ENCODE measurements at places on chromosomes 2 and 18. TPM values are rescaled to one million over a fixed set of nuclear protein-coding genes. Genes with fewer than 3 reads are reported as not detected.

- H3K4me1 ChIP-seq, result no peaks in the 10 kb centered on the region
- H3K27me3 ChIP-seq, result no peaks in the 10 kb centered on the region
- H3K36me3 ChIP-seq, result peaks cover 4% of the 10 kb centered on the region
- DNase-seq, result no peak
These were observed 40.7 kb downstream of the INO80D start for GRCh38 chr2:206045251-206045650.

DNA sequence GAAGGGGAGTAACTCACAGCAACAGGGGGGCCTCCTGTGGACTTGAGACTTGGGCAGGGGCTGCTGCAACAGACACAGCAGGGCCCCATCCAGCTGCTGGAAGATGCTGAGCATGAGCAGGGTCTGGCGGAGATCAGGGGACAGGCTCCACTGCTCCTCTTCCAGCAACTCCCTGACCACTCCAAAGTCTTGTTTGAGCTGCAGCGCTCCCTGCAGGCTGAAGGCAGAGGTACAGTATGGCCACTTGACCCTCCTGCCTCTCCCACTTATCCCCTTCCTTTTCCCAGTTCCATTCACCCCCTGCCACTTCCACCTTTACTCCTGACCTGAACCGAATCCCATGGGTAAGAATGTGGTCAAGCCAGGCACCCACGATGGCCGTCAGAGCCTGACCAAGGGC lies 2.4 kb upstream of the MRPL53 start:
- peaks cover 7% of the 10 kb centered on the region for H3K36me3 ChIP-seq
- H3K27ac ChIP-seq, result no peak overlapping the region
- H3K27me3 ChIP-seq, result no peaks in the 10 kb centered on the region

SH3BP4 gene
- 35.5 TPM for total RNA-seq

DNA sequence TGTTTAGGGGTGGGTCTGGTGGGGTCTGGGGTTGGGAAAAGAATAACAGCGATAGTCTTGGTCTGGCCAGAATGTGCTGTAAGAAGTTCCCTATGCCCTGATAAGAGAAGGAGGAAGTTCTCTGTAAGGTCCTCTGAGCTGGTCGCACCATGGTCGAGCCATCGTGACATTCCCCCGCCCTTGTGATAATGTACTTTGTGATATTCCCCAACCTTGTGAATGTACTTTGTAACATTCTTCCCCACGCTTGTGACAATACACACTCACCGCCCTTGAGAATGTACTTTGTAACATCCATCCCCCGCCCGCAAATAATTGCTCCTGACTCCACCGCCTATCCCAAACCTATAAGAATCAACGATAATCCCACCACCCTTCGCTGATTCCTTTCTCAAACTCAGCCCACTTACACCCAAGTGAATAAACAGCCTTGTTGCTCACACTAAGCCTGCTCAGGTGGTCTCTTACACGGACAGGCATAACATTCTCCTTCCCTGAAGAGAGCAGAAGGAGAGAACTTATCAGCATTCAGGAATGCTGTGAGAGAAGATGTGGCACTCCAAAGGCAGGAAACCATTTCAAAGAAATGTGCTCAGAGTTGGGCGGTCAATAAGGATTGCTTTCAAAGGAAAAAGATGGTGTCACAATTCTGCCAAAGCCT lies 17.8 kb upstream of the DUSP19 start:
- no peak overlapping the region for H3K4me3 ChIP-seq
- no peak overlapping the region for H3K27ac ChIP-seq
- H3K4me1 ChIP-seq, result no peaks in the 10 kb centered on the region
- no peaks in the 10 kb centered on the region for H3K36me3 ChIP-seq

EML6 gene
- 1.0 TPM for total RNA-seq

- no peak overlapping the region for H3K4me3 ChIP-seq
- H3K4me1 ChIP-seq, result no peaks in the 10 kb centered on the region
- H3K27me3 ChIP-seq, result no peaks in the 10 kb centered on the region
- no peak overlapping the region for H3K27ac ChIP-seq
- no peak for DNase-seq
- no peaks in the 10 kb centered on the region for H3K36me3 ChIP-seq
These were observed 84.5 kb downstream of the ANKRD12 start for GRCh38 chr18:9221040-9221439.
